Sciatic nerve (tissue), 2 donors: ENCODE measurements at places on chromosomes 12 and 14.

DNA sequence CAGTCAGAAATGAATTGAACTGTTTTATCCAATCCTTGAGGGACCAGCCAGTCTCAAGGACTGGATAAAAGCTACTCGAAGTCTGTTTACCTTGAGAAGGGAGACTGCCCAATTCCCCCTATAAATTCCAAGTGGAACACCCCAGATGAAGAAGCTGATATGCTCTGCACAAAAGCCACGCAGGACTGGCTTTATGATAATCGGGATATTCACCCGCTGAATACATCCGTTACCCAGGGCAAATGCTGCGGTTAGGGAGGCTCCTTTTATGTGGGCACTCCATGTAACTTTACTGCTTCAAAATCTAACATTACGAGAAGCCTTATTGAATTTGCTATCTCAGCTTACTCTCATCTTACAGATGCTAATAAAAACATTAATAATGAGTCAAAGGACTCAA is 119.1 kb downstream of the DENND5B start:
- DNase-seq = no peak

GRCh38 chr12:55631733-55632132 is 5.0 kb upstream of the OR10P1 start:
- no peak for DNase-seq

- no peak for DNase-seq
Observed at GRCh38 chr12:79168687-79169086, 304.1 kb downstream of the SYT1 start.

DNA sequence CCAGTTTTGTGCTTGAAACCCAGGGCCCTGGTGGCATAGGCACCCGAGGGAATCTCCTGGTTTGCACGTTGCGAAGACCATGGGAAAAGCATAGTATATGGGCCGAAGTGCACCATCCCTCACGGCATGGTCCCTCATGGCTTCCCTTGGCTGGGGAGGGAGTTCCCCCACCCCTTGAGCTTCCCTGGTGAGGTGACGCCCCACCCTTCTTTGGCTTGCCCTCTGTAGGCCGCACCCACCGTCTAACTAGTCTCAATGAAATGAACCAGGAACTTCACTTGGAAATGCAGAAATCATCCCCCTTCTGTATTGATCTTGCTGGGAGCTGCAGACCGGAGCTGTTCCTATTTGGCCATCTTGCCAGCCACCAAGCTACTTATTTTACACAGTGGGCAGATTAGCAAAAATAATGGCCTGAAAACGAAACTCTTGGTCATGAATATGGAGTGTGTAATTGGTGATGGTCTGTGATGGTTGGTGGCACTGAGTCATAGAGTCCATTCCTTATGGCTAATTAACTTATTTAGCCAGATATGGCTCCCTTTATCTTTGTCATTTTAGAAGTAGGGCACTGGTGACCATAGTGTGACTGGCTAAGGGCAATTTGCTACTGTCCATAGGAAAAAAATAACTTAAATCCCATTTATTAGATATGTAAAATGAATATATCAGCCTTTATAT is 21.3 kb upstream of the KCNJ8 start:
- DNase-seq = no peak

- DNase-seq = no peak
Observed at GRCh38 chr12:54166567-54167499, 22.0 kb downstream of the SMUG1 start.

- DNase-seq = no peak
Observed at GRCh38 chr12:32069071-32069470, 37.6 kb upstream of the BICD1 start.

DNA sequence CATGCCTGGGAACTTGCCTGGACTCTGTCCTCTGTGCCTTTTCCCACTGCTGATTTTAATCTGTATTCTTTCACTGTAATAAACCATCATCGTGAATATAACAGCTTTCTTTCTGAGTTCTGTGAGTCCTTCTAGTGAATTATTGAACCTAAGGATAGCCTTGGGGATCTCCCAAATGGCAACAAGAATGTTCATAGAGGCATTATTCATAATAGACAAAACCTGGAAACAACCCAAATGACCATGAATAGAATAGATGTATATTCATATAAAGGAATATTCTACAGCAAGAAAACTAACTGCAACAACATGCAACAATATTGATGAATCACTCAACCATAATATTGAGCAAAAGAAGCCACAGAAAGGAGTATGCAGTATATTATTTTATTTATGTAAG is 44.7 kb upstream of the CEP83 start:
- no peak for DNase-seq

- peak; percentile 79 for DNase-seq
Observed at GRCh38 chr14:95098984-95099599, 58.2 kb downstream of the DICER1 start.
